Liver (tissue), 10 donors: ENCODE measurements at places on chromosomes 16 and 17. TPM values are rescaled to one million over a fixed set of nuclear protein-coding genes. Genes with fewer than 3 reads are reported as not detected.
A peak's percentile ranks its signal among the peaks of the same experiment; 100 is the strongest.

- DNase-seq: no peak
Observed at GRCh38 chr17:66301367-66301863, 998 bp upstream of the PRKCA start.

DNA sequence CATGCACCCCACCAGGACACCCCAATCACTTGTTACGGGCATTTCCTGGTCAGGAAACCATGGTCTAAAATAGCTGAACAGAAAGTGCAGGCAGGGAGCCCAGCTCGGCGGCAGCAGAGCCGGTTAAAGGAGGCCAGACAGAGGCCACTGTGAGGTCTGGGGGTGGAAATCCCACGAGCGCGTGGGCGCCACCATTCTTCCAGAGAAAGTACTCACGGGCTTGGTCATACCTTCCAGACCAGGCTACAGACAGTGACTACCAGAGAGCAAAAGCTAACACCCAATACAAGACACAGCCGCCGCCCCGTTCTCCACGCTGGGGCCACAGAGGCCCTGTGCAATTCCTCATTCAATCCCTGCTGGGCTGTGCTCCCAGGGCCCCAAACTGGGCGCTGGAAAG, 11.9 kb downstream of the CEP131 start:
- DNase-seq: no peak

- DNase-seq: no peak
Observed at GRCh38 chr17:72516772-72517399, 396.1 kb downstream of the SOX9 start.

- DNase-seq: peak; percentile 50
Observed at GRCh38 chr16:80526418-80527061, 14.3 kb upstream of the DYNLRB2 start.

- no peak for DNase-seq
Observed at GRCh38 chr16:84421081-84421937, 53.0 kb downstream of the ATP2C2 start.

GRCh38 chr16:11824362-11824761, 27.0 kb downstream of the RSL1D1 start:
- DNase-seq: no peak

DNA sequence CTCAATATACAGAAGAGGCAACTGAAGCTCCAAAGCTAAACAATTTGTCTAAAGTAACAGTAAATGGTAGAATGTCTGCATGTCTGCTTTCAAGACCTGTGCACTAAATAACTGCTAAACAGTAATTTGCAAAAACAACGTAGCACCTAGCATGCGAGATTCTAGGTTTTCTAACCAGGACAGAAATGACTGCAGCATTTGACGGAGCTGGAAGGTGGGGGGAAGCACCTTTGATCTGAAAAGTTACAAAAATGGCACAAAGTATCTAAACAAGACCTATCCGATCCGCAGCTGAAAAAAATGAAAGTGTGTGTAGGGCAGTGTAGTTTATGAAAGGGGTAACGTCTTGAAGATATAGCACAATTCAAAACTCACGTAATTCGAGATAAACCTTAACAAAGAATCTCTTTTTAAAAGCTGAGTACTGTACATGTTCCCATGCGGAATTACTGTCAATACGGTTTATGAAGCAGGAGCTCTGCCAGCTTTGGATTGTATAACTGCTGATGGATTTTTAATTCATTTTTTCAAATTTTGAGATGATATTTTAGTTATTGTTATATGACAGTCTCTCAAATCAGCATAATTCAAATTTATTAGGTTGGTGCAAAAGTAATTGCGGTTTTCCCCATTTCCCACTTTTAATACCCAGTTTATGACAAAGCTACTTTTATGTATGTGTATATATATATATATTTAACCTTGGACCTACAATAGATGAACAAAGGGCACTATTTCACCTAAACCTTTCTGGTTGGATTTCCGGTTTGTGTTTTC, 1.2 kb upstream of the WIPI1 start:
- DNase-seq: no peak

DNA sequence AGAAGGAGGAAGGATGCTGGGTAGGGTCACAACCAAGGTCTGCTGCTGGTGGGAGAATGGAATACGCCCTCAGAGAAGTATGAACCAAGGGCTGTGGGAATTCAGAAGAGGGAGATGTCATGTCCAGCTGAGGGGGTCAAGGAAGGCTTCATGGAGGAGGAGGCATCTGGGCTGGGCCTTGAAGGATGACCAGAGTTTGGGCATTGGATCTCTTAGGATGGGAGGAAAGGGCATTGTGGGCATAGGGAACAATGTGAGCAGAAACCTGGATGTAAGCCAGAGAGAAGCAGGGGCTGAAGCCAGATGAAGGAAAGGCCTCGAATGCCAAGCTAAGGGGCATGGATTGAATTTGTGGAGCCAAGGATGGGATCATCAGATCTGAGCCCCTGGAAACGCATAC, 49.2 kb upstream of the MAP3K14 start:
- DNase-seq: no peak

DNA sequence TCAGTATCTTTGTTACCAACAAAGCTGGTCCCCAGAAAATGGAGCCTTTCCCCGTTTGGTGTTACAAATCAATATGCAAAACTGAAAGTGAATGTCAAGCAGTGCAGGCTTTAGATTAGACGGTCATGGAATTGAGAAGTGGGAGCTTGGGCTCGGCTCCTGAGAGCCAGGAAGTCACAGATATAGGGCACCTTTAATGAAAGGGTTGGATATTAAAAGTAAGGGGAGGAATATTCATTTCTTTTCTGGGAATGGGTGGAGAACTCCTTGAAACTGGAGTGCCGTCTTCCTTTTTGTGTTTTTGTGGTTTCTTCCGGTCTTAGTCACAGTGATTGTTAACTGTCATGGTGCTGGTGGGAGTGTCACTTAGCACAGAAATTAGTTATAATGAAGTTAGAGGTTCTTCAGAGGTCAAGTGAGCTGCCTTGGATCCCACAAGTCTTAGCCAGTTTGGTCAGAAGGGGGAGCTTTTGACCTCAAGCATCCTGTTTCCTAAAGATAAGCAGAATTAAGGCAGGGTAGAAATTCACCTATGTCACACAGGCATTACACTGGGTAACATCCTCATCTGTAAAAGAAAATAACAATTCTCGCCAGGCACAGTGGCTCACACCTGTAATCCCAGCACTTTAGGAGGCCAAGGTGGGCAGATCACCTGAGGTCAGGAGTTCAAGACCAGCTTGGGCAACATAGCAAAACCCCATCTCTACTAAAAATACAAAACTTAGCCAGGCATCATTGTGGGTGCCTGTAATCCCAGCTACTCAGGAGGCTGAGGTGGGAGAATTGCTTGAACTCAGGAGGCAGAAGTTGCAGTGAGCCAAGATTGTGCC, 9.6 kb upstream of the EIF1 start:
- no peak for DNase-seq

DNA sequence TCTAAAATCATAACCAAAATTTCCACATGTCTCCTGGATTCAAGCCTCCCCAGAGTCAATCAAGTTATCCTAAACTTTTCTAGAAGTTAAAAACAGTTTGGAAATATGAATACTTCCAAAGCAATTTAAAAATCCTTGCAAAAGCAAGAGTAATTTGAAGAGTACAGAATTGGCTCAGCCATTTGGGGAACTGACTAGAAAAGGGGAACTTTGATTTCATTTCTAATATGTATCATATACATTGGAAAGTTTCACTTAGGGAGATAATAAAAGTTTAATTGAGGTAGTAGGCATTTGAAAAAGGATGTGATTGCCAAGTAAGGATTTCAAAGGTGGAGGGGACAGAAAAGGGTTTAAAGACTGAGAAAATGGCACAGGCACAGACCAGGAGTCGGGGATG, 9.0 kb upstream of the SLFN12L start:
- no peak for DNase-seq

DNA sequence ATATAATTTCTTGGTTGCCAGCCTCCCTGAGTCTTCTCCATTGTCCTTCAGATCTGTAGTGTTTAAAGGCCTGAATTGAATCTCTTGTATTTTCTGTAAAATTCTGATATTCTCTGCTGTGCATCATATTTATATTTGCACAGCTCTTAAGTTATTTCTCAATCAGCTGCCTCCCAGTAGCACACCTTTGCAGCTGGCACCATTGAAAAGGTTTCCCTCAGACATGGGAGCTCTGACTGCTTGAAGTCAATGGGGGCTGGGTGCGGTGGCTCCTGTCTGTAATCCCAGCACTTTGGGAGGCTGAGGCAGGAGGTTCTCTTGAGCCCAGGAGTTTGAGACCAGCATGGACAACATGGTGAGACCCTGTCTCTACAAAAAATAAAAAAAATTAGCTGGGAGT, 40.4 kb downstream of the PITPNC1 start:
- no peak for DNase-seq

DNA sequence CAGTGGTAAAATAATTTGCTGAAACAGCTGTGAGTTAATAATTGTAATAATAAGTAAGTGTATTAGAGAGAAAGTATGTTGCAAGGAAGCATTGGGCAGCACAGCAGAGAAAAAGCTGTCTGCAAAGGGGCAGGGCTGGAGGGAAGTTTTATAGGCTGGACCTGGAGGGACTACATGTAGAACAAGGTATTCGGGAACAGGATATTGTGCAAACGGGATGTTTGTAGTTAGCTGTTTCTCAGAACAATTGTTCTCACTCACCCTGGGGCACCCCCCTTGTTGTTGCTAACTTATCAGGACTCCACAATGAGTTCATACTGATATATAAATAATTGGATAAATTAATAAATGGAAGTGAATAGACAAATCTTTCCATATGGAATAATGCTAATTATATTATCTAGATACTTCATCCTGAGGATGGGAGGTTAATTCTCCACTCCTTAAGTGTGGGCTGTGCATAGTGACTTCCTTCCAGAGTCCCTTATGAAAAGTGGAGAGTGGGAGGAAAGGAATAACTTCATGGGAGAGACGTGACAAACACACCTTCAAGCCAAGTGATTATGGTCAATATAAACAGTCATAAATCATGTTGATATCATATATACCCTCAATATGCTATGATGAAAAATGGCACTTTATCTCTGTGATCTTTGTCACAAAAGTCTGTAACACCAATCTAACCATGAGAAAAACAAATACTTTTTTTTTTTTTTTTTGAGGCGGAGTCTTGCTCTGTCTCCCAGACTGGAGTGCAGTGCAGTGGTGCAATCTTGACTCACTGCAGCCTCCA, 85.4 kb downstream of the PPM1E start:
- DNase-seq: no peak

DNA sequence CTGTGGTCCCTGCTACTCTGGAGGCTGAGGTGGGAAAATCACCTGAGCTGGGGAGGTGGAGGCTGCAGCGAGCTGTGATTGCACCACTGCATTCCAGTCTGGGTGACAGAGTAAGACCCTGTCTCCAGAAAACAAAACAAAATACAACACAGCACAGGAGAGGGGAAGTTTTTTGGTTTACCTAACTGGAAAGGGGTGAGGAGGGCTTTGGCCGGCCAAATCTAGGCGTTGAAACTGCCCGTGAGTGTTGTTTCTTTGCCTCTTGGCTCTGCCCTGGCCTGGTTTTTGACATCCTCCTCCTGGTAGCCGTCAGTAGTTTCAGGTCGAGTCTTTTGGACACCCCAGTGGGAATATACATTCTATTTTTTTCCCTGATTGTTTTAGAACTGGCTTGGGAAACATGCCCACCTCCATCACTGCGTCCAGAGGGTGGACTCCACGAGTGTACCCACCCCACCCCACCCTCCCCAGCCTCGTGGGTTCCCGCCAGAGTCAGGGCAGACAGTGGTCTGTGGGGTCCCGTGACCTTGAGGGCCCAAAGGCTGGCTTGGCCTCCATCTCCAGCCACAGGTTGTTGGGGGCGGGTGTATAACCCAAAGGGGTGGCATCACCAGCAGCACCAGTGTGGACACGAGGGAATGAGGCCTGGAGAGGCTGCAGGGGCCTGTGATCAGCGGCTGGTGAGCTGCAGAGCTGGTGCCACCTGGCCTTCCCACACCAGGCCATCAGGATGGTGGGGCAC, 42.7 kb downstream of the NT5M start:
- DNase-seq: no peak

DNA sequence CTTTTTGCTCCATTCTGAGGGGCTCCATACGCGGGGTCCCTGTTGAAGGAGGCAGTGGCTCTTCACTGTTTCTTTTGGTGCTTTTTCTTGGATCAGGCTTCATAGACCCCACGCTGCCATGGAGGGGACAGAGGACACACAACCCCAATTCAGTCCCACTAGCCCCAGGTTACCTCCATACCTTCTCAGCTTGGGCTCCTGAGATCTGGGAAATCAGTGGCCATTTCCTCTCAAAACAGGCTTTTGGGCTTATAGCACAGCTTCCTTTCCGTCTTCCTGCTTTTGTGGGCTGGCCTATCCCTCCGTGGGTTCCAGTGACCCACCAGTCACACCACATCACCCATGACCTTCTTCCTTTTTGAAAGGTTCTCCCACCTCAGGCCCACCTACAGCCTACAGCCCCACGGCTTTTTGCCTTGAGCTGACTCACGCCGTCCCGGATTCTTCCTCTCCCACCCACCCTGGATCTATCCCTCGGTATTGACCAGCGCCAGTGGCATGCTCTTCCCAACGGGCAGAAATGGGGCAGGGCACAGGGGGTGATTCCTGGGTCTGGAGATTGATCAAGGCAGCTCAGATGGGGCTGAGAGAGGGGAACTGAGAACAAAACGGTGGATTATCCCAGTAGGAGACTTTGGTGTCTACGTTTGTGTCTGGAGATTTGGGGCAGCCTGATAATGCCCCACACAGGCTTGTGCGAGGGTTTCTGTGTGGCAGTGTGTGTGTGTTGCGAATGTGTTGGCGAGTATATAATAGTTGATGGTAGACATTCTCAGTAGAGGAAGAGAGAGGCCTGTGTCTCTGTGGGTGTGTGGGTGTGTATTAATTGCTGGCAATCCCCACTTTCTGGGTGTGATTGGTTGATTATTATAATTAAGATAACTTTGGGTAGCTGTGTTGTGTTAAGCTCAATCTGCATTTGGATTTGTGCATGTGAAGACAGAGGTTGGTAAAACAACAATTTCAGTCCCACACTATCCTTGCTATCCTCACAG, 3.8 kb downstream of the TBX21 start:
- no peak for DNase-seq

DNA sequence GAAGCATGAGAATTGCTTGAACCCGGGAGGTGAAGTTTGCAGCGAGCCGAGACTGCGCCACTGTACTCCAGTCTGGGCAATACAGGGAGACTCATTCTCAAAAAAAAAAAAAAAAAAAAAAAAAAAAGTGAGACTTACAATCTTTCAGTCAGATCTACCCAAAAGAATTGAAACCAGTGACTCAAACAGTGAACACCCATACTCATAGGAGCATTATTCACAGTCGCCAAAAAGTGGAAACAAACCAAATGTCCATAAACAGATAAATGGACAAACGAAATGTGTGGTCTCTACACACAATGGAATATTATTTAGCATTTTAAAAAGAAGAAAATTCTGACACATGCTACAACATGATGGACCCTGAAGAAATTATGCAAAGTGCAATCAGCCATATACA, 9.1 kb upstream of the SCNN1B start:
- no peak for DNase-seq

SEPTIN1 gene
- total RNA-seq: 0.42 TPM

APOH gene
- total RNA-seq: 5,938 TPM

ABCC11 gene
- 22.3 TPM for total RNA-seq

AXIN2 gene
- 3.5 TPM for total RNA-seq

MEOX1 gene
- total RNA-seq: 0.33 TPM

GGA3 gene
- 8.8 TPM for total RNA-seq

SHISA6 gene
- total RNA-seq: not detected
